HEK293T (cell line): ENCODE measurements at places on chromosomes 4 and X.
A peak's percentile ranks its signal among the peaks of the same experiment; 100 is the strongest.

- no peak for DNase-seq
These were observed 5.0 kb upstream of the SHROOM4 start for GRCh38 chrX:50818986-50819385.

GRCh38 chr4:139666735-139667281, 1.2 kb downstream of the MGST2 start:
- peak; percentile 50 for DNase-seq

DNA sequence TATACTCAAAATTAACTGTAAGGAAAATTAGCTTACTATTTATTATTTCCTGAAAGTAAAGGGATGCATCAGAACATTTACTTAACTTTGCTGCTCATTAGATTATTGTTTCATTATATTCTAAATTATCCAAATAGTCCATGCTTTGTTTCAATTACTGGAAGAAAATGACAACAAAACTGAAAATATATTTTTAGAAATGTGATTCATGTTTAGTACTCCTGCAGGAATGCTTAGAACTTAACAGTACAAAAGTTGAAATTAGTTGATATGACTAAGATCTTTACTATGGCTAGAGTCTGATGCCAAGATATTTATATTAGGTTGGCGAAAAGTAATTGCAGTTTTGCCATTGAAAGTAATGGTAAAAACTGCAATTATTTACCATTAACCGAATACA, 660.5 kb upstream of the PABPC4L start:
- no peak for DNase-seq

GRCh38 chrX:48497871-48498270, 10.9 kb upstream of the PORCN start:
- DNase-seq, result no peak

GRCh38 chr4:175813821-175814220, 1.8 kb upstream of the GPM6A start:
- DNase-seq, result no peak

DNA sequence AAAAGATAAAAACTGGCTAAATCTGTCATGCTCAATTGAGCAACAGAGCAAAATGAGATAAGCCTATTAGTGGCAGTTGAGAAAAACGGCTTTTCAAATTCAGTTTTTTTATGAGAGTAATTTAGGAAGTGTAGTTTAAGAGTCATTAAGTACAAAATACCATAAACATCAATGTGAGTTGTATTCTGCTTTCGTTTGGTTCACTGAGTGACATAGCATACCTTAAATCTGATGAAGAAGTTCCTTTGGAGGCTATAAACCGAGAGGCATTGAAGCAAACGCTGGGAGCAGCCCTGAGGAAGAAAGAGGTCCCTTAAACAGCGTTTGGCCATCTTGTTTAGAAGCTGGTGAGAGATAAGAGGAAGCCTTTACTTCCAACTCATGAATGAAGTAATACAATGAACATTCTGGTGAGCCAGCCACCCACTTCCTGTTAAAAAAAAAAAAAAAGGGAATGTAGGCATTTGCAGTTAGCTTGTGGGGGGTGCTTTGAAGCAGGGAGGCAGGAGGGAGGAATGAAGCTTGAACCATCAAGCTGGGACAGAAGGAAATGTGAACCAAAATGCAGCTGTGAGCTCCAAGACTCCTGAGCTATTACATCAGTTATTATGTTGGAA, 132.3 kb downstream of the ZNF330 start:
- DNase-seq, result no peak

DNA sequence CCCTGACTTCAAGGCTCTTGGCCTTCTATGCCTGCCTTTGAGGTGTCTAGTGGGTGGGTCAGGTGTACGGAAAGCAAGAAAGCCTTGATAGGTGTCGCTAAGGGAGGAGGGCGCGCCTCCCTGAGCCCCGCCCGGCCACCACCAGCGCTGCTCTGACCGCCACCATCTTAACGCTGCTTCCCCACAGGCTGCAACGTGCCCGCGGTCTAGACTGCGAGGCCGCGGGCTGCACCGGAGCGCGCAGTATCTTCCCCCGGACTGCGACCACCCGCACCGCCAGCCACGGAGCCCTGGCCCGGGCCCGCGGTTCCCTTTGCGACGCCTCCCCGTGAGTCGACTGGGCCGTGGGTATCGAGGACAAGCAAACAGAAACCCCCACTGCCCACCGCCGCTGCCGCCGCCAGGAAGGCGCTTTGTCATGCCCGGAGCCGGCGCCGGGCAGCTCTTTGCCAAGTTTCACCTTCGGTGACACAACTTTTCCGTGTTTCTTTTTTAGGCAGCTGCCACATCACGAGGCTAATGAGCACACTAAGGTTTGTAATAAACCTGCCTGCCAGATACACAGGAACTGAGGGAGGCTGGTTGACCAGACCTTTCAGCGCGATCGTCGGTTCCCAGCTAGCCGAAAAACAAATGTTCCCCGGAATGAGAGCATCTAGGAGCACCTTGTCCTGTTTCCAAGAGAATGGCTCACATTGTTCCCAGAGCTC, 335.8 kb upstream of the F9 start:
- no peak for DNase-seq

GRCh38 chrX:31251336-31251735, 179.5 kb upstream of the FTHL17 start:
- no peak for DNase-seq

GRCh38 chr4:26223155-26223554, 97.7 kb upstream of the RBPJ start:
- DNase-seq, result no peak

- DNase-seq, result no peak
These were observed 9.7 kb downstream of the SMIM10 start for GRCh38 chrX:135000516-135000915.

DNA sequence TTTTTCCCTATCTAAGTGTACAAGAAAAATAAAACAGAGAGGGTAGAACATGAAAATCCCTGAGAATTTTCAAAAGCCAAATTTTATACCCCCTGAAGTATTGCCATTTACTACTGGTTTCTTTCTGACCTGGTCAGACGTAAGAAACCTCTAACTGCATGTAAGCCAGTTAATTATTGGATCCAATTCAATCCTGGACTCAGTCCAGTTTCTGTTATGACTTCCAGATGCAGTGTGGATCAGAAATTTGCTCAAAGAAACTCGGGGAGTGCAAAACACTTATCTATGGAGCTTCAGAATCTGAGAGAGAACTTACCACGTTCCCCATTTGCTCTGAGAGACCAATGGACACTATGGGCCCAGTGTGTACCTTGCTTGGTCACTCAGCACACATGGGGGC, 383.5 kb downstream of the KLHL4 start:
- no peak for DNase-seq

DNA sequence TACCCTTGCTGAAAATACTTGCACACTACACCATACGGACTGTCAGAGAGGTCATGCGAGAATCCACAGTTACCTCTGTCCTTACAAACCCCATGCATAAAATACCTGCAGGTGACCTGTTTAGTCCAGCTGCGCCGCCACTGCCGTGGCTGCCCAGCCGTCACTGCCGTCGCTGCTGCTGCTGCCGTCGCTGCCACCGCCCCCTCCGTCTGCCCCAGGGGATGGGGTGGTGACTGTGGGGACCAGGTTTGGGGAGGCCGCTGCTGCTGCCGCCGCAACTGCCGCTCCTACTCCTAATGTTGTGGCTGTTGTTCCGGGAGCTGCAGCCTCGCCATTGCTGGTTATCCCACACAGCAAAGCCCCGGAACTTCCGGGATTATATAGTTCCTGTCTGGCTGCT, 141.8 kb upstream of the ZCCHC13 start:
- DNase-seq, result no peak
